ENCODE measurements at places on chromosomes 7 and 10.

GRCh38 chr10:126341491-126341890 is 46.8 kb downstream of the ADAM12 start:
- no peak for DNase-seq

- DNase-seq = no peak
These were observed 4.5 kb downstream of the ARID5B start for GRCh38 chr10:61905837-61906561.

GRCh38 chr10:46787321-46787615 is 124.0 kb upstream of the PTPN20 start:
- DNase-seq = no peak

DNA sequence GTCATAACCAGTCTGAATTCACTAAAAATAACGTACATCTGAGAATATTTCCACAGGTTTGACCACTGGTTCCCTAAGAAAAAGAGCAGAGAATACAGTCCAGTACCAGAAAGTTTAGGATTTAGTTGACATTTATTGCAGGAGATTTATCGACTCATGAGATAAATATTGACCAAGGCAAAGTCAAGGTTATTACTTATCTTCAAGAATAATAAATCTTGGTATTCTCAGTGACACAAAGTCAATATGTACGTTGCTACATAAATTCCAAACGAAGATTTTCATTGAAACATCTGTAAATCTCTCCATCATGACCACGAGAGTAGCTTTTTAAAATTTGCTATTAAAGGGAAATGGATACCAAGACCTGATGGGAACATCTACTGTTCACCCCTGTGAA is 39.4 kb upstream of the GRB10 start:
- DNase-seq = no peak

GRCh38 chr7:22549051-22549450 is 49.1 kb upstream of the STEAP1B start:
- DNase-seq = no peak

- no peak for DNase-seq
These were observed 600.4 kb downstream of the KCNMA1 start for GRCh38 chr10:77036993-77037734.

DNA sequence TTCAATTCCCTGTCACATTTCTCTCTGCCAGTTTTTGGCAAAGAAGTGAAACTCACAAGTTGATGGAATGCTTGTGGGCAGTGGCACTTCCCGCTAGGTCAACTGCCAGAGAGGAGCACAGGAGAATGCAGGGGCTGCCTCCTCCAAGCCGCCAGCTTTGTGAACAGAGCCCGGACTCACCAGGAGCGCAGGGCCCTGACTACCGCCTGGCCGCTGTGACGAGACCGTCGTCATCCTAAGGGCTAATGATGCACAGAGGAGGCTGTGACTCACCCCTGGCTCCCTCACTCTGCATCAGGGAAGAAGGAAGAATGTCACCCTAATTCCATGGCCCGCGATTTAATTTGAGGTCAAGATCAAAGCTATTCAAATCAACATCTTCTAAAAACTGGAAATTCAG is 123.9 kb downstream of the TAX1BP1 start:
- no peak for DNase-seq

DNA sequence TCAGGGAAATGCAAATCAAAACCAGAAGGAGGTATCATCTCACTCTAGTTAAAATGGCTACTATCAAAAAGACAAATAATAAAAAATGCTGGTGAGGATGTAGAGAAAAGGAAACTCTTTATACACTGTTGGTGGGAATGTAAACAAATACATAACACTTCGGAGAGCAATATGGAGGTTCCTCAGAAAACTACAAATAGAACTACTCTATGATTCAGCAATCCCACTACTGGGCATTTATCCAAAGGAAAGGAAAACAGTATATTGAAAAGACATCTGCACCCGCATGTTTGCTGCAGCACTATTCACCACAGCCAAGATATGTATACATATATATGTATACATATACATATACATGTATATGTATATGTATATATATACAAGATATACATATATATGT is 94.2 kb downstream of the C10orf90 start:
- no peak for DNase-seq

DNA sequence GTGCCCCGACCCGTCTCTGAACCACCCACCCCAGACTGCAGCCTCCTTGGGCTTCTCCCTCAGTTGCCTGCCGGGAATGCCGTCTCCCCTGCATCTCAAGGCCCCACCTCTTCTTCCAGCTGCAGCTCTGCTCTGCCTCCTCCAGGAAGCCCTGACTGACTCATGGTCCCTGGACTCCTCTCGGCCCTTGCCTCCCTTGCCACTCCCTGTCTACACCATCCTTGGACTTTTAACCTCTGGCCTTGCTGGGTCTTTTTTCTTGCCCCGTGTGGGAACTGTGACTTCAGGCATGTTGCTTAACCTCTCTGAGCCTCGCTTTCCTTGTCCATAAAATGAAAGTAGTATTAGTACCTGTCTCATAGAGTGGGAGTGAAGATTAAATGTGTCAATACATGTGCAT is 56.3 kb downstream of the C10orf105 start:
- no peak for DNase-seq

DNA sequence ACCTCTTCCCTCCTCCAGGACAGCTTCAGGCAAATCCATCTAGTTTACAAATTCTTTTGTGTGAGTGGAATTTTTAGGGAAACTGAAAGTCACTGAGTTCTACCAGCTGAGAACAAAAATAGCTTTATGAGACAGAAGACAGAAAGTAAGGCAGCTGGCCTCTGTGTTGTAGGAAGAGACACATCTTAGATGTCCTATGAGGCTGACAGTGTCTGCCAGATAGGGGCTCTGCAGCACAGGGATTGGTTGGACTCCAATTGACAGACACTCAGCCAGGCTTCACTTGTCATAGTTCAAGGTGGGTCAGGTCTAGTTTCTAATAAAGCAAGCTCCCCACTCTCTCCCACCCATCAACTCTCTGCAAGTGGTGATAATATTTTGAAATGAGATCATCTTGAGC is 574.9 kb downstream of the CCSER2 start:
- DNase-seq = no peak

DNA sequence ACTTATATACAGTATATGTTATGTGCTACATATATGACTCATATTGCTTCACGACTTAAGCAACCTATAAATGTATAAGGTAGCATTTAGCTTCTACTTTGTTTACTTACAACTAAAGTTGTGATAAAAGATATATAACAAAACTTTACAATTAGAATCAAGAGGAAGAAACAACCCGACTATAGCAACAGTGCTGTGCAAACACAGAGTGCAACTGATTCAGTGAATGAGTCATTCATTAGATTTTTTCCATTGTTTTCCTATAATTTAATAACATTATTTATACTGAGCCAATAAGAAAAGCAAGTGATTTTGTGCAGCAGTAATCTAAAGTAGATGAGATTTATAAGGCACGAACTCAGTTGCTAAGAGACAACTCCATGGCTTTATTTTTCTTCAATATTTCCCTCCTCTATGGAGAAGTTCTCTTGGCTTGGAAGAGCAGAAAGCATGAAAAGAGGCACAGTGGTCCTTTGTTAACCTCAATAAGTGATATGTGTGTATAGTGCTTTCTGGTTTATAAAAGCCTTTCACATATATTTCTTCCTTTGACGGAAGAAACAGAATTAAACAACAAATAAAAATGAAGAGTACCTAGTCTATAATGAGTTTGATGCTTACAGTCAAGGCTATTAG is 19.8 kb downstream of the CEP41 start:
- DNase-seq = no peak

DNA sequence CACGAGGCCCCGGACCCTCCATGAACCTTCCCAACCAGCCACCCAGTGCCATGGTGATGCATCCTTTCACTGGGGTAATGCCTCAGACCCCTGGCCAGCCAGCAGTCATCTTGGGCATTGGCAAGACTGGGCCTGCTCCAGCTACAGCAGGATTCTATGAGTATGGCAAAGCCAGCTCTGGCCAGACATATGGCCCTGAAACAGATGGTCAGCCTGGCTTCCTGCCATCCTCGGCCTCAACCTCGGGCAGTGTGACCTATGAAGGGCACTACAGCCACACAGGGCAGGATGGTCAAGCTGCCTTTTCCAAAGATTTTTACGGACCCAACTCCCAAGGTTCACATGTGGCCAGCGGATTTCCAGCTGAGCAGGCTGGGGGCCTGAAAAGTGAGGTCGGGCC is 90.6 kb upstream of the PDCD4 start:
- no peak for DNase-seq

DNA sequence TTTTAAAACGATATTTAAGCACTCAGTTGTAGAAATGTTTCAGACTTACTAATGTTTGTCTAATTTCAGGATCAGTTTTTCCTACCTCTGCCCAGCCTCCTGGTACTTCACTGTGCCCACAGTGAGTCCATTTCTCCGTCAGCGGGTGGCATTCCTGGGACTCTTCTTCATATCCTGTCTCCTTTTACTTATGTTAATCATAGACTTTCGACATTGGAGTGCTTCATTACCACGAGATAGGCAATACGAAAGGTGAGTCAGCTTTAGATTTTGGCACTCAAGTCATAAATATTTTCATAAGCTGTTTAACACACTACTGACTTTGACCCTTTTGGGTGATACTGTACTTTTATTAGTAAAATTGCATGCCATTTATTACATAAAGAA is 2.1 kb downstream of the ENTPD7 start:
- no peak for DNase-seq

GRCh38 chr10:31921031-31921430 is 7.6 kb downstream of the ARHGAP12 start:
- no peak for DNase-seq

- DNase-seq = no peak
These were observed at the start of gene PAPOLB for GRCh38 chr7:4861673-4862072. PAPOLB (minus strand) TSS chr7:4862030; CDS start chr7:4861810, 220 bp downstream.

- DNase-seq = no peak
These were observed 102.2 kb downstream of the GFRA1 start for GRCh38 chr10:116170815-116171250.

DNA sequence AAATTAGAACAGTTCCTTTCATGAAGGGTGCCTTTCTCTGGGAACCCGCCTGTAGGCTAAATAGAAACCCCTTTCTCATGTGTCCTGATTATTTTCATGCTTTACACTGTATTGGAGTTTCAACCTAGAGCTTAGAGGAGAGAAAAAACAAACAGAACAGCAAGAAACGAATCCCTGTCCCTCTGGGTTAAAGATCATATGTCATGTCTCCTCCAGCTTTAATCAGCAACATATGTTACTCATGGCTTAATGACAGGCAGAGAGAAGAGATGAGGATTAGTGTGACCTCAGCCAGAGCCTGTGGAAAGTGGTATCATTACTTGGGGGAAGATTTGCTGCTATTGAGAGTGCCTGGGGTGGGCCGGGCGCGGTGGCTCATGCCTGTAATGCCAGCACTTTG is 32.1 kb downstream of the CRCP start:
- no peak for DNase-seq

- DNase-seq = no peak
These were observed 1.6 kb downstream of the C7orf25 start for GRCh38 chr7:42910306-42910705.

DNA sequence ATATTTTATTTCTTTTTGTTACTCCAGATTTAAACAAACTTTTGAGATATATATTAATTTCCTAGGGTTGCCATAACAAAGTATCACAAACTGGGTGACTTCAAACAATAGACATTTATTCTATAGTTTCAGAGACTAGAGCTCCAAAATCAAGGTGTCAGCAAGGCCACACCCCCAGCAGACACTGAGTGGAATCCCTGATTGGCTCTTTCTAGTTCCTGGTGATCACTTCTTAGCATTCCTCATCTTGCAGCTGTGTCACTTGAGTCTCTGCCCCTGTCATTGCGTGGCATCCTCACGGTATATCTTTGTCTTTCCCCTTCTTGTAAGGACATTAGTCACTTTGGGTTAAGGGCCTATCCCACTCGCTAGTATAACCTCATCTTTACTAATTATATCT is 7.6 kb upstream of the SLC26A3 start:
- DNase-seq = no peak

DNA sequence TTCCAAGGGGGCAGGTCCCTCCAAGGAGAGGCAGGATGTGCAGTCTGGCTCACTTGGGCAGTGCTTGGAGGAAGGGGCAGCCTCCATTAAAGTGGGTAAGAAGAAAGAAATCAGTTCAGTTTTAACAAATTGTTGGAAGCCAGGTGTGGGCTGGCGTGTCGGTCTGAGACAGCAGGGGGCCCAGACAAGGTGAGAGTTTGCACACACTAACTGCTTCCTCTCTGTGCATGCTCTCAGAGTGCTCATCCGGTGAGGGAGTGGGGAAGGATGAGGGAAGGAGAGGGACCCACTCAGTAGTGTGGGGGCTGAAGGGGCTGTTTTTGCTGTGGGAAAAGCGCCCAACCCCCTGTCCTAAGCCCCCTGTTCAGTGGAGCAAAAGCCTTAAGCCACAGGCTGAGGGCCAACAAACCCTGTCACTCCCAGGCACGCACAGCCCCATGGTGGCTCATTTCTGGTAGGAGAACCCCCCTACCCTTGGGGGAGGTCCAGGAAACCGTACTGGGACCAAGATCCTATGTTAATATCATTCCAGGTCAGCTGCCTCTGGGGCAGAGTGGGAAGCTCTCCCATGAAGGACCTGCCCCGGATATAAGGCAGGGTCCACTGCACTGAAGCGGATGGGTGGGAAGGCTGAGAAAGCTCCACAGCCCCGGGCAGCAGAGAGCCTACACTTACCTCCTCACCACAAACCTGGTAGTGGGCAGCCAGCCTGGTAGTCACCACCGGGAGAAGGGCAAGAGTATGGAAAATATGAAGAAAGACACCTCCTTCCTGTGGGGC is 5.1 kb upstream of the PCBD1 start:
- DNase-seq = no peak

DNA sequence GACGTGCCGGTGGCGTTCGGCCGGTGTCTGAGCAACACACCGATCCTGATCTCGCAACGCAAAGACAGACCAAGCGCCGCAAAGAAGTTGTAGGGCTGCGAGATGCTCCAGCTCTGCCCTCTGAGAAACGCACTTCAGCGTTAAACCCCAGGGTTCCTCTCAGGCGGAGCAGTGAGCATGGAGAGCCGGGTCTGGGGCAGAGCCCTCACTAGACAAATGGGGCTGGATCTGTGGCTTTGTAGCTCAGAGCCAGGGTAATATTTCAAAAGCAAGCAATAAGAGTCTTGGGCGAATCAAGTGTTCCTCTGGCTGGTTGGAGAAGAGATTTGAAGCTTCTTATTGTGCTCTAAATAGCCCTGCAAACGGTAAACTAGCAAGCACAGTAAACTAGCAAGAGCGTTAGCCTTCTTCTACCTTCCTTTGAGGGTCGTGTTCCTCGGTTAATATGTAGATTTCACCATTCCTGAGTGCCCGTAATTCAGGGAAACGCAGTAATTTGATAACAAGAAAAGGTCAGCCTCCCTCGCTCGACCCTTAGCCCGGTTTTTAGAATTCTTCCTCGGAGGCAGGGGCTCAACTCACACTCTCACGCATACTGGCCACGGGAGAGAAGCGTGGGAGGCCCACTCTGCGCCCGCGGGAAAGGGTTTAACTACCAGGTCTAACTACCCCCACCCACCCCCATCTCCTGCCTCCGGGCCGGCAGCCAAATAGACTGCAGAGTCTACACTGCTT is 6.7 kb downstream of the SKAP2 start:
- DNase-seq = no peak

- DNase-seq = no peak
These were observed 288.3 kb downstream of the CELF2 start for GRCh38 chr10:11305825-11306593.

- DNase-seq = no peak
These were observed 82.6 kb upstream of the AOAH start for GRCh38 chr7:36806891-36807290.

GRCh38 chr10:79185796-79186374 is 117.1 kb downstream of the ZMIZ1 start:
- DNase-seq = no peak

GRCh38 chr7:107856806-107857540 is 34.0 kb upstream of the DLD start:
- no peak for DNase-seq
